ENCODE measurements at places on chromosomes 11 and 22.
A peak's percentile ranks its signal among the peaks of the same experiment; 100 is the strongest.

- DNase-seq, result no peak
These were observed 673.3 kb downstream of the NTM start for GRCh38 chr11:132043714-132044113.

- DNase-seq, result no peak
These were observed 306.1 kb downstream of the C11orf87 start for GRCh38 chr11:109728056-109728455.

GRCh38 chr11:97290464-97291041, 900.7 kb downstream of the JRKL start:
- no peak for DNase-seq

GRCh38 chr11:47270331-47271271, 668 bp downstream of the MADD start:
- DNase-seq, result no peak

- DNase-seq, result no peak
These were observed 144.7 kb downstream of the ENTHD1 start for GRCh38 chr22:39748877-39749276.

GRCh38 chr11:78533399-78533798, 41.3 kb downstream of the NARS2 start:
- DNase-seq, result no peak

DNA sequence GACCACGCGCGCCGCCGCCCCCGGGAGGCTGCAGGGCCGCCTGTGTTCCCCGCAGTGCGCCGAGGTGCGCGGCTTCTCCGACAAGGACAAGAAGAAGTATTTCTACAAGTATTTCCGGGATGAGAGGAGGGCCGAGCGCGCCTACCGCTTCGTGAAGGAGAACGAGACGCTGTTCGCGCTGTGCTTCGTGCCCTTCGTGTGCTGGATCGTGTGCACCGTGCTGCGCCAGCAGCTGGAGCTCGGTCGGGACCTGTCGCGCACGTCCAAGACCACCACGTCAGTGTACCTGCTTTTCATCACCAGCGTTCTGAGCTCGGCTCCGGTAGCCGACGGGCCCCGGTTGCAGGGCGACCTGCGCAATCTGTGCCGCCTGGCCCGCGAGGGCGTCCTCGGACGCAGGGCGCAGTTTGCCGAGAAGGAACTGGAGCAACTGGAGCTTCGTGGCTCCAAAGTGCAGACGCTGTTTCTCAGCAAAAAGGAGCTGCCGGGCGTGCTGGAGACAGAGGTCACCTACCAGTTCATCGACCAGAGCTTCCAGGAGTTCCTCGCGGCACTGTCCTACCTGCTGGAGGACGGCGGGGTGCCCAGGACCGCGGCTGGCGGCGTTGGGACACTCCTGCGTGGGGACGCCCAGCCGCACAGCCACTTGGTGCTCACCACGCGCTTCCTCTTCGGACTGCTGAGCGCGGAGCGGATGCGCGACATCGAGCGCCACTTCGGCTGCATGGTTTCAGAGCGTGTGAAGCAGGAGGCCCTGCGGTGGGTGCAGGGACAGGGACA, 2.7 kb downstream of the NLRP6 start:
- DNase-seq, result no peak

DNA sequence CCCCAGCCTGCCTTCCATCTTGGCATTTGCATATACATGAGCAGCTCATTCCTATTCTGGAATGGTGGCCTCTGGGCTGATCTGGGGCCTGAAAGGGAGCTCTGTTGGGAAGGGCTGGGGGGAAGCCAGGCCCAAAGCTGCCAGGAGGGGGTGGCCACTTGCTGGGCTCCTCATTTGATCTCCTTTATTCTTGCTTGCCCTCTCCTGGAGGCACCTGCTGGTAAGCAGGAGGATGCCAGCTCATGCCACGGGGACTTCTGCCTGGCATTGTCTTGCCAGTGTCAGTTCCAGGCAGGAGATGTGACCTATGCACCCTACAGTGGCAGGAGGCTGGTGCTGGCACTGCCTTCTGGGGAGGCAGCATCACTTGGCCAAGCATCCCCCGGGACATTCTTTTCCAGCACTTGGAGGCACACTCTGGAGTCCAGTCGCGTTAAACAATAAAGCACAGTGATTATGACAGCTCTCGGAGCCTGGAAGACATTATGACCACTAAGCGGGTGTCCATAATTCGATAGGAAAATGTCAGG, 128.3 kb downstream of the NTM start:
- DNase-seq, result no peak

DNA sequence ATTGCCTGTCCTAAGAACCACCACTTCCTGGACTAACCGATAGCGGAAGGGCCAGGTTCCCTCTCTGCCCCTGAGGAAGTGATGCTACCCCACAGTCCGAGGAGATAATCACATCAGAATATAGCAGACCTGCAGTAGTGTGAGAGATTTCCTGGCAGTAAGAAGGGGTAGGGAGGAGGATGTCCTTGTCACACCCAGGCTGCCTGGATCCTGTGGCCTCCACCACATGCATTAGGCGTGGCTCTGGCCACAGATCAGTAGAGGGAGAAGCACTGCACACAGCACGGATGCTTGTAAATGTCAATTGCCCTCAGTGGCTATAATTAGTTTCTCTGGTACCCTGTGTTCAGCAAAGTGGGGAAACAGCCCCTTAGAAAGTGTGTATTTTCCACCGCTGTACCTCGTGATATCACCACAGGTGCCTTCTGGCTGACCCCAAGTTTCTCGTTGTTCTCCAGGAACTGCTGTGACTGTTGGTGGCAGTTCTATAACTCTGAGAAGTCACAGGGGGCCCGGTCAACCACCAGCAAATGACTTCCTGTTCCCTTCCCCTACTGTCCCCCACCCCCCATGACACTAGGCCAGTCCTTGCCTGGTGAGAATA, 61.8 kb downstream of the UBASH3B start:
- no peak for DNase-seq

GRCh38 chr11:73760679-73761402, at the start of gene RAB6A:
Gene RAB6A, minus strand, starts transcription at chr11:73761074. Its CDS starts 439 bp downstream, at chr11:73760635.
- peak; percentile 100 for DNase-seq

DNA sequence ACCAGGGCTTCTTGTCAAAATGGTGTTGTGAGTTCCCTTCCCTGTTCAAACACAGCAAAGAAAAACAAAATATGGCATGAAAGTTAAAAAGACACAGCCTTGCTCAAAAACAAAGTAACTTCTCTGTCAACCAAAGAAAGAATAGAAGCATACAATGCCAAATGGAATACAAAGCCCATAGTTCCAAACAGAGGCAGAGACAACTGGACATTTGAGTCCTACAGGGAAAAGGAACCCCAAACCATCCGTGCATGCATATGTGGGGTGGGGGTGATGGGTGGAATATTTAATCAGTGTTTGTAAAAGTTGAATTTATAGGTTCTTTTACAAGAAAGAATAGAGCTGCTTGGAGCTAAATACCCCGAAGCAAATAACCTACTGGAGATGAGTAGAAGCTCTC, 218.7 kb downstream of the FAM76B start:
- no peak for DNase-seq

DNA sequence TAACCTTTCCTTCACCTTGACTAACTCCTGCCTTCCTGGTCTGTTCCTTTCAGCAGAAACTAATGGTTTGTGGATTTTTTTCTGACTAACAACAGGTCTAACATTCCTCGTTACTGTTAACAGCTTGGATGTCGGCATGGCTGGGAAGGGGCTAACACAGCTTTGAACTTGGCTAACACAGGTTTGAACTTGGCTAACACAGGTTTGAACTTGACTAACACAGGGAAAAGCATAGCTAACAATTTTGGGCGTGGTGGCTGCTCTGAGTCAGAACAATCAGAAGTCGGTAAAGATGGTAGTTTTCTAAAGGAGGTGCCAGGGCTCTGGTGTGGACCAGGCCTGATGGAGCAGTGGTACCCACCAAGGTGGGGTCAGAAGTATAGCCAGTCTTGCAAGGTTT, 16.1 kb downstream of the MIAT start:
- DNase-seq, result peak; percentile 26

DNA sequence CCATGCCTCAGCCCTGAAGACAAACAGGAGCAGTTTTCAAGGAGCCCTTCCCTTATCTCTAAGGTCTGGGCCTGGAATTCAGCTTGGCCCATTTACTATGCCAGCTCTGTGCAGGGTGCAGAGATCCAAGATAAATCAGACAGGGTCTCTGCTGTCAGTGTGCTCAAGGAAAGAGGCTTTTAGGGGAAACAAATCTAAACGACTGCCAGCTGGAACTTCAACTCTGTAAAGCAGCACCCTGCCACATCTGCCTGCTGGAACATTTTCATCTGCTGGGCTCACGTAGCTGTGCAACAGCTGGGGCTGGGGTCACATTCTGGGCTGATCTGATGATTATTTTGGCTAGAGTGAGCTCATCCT, 19.8 kb upstream of the EHF start:
- DNase-seq, result no peak

- DNase-seq, result no peak
These were observed 13.2 kb upstream of the ADA2 start for GRCh38 chr22:17232406-17232805.

DNA sequence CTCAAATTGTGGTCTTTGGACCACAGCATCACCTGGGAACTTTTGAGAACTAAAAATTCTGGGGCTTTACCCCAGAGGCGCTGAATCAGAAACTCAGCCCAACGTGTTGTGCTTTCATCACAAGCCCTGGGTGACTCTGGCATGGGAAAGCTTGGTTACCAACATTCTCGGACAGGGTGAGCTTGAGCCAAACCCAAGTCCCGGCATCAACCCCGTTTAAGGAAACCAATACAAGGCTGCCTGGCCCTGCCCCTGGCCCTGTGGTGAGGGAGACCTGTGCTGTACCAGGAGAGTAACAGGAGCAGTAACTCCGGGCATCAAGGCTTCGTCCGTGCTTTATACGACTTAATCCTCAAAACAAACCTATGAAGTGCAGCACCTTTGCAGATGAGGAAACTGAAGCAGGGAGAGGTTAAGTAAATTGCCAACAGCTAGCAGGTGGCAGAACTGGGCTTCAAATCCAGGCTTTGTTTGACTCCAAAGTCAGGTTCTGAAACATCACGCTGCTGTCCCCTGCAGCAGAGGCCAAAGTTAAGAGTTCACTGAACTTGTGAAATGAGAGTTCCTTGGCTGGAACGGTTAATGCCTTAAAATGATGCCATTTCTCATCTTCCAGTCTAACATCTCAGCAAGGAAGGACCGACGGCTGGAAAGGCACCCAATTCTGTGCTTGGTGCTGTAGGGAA, 64.1 kb upstream of the BID start:
- no peak for DNase-seq

GRCh38 chr11:10405865-10406592, 49.0 kb upstream of the AMPD3 start:
- peak; percentile 45 for DNase-seq

DNA sequence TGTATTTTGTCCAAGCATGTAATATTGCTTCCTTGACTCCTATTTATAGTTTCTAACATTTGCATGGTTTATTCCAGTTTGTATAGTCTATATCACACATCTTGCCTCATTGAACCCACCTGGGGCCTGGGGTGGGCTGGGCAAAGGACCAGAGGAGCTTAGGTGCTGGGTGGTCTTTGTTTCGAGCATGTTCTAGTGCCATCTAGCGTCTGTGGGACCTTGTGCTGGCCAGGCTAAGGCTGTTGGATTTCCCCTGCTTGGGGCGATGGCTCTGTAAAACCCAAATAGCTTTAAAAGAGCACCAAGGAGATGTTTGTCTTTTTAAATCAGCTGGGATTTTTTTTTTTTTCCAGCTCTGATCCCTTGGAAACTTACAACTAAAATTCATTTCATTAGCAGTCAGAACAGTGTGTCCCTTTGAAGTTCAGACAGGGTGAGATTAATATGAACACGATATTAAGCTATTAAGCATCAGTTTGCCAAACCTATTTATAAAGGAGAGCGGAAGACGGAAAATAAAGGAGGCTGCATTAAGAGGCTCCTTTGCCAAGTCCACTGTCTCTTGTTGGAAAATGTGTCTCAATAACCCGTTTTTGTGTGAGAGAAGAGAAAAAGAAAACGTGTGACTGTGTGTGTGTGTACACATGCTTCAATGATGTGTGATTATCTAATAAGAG, 157.4 kb downstream of the COMMD9 start:
- DNase-seq, result no peak

- DNase-seq, result no peak
These were observed 44.3 kb downstream of the ZNRF3 start for GRCh38 chr22:28927630-28928029.

- no peak for DNase-seq
These were observed 8.2 kb downstream of the C11orf24 start for GRCh38 chr11:68263444-68264035.

GRCh38 chr11:8095806-8096522, 15.0 kb downstream of the TUB start:
- DNase-seq, result no peak

DNA sequence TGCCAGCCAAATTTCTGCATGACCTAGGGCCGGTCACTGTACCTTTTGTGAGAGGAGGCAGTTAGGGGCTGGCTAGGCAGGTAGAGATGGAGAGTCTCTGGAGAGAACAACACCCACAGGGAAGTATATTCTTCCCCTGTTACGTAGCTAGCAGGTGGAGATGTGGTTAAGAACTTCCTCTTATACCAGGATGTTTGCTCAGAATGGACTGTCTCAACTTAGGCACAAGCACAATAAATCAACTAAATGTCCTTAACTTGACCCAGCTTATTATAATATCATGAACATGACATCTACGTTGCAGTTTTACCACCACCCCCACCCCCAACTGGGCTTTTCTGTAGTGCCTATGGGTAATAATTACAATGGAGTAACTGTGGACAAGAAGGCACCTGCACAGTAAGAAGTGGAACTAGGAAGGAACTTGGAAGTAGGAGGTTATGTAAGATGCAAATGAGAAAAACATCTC, 60.7 kb upstream of the MPEG1 start:
- DNase-seq, result no peak

- DNase-seq, result no peak
These were observed 20.6 kb downstream of the TSPAN18 start for GRCh38 chr11:44747316-44747715.

DNA sequence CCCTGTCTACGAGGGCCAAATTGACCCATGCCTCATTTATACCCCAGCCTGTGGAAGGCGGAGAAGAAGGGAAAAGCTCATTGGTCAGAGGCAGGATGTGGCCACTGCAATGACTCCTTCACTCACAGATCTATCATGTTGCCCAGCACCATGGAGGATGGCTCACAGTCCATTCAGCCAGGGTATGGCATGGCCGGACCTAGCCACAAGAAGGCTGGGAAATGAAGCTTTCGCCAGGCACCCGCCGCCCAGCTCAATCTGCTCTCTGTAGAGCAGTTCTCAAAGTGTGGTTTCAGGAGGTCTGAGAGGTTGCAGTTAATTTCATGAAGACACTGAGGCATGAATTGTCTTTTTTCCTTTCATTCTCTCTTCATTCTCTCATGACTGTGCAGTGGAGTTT, 40.6 kb upstream of the LINC01488 start:
- no peak for DNase-seq

GRCh38 chr11:128053981-128054931, 533.1 kb downstream of the ETS1 start:
- no peak for DNase-seq

- DNase-seq, result no peak
These were observed 17.8 kb downstream of the CHADL start for GRCh38 chr22:41222846-41223507.

DNA sequence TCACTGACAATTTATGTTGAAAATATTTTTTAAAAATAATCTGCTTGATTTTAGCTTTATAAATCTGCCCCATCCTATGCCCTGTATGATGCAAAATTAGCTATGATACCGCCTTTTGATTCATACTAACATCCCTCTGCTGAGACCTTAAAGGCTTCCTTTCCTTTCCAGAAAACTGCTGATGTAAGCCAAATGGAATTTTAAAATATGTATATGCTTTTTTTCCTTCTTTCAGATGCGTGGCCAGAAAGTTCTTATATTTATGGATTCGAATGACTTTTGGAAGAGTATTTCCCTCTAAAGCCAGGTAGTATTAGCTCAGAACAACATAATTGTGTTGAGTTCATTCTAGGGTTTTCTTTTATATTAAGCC, 34.5 kb downstream of the SFI1 start:
- DNase-seq, result no peak
